Activated T-cell treated with anti-CD3 and anti-CD28 coated beads, Interleukin-2, amount 50 U/mL, for 72 hours (primary cell): ENCODE measurements at places on chromosomes 16 and 17.
A peak's percentile ranks its signal among the peaks of the same experiment; 100 is the strongest.

GRCh38 chr16:31094088-31094423, 541 bp downstream of the VKORC1 start:
- DNase-seq, result no peak

GRCh38 chr17:41989702-41990419, 23.3 kb downstream of the CNP start:
- DNase-seq, result no peak

DNA sequence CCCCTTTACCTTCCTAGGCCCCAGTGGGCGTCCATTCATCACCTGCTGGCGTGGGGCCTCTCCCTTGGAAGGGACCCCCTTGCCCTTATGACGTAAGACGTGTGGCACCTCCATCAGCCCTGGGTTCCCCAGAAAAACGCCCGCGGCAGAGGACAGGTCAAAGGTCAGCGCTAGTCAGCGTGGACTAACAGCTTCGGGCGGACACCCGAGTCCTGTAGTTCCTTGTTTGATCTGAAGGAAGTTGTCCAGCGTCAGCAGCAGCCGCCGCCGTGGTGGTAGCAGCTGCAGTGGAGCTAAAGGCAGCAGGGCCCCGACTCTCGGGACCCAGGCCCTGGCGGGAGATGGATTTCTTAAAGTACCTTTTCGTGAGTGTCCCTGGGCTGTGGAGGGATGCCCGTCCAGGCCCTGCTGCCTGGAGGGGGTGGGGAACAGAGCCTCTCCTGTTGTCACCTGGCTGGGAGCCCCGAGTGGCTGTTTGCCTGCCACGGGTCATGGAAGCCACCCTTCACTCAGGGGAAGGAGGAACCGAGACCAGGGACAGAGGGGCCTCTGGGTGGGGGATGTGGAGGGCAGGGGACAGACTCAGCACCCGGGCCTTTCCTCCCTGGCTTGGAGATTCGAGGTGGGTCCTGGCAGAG, 123.6 kb downstream of the OR1D5 start:
- no peak for DNase-seq

GRCh38 chr17:73211745-73212144, 18.9 kb downstream of the COG1 start:
- peak; percentile 48 for DNase-seq

- DNase-seq, result no peak
Measured at GRCh38 chr16:51326131-51326856, 175.2 kb upstream of the SALL1 start.

GRCh38 chr17:2172077-2172851, 117.4 kb downstream of the HIC1 start:
- DNase-seq, result no peak

GRCh38 chr17:81052199-81052997, 17.4 kb downstream of the BAIAP2 start:
- no peak for DNase-seq

- DNase-seq, result no peak
Measured at GRCh38 chr16:82510789-82511305, 115.9 kb upstream of the CDH13 start.
